Activated T-cell treated with anti-CD3 and anti-CD28 coated beads for 24 hours (primary cell): ENCODE measurements at places on chromosomes 7 and 10.

- no peak for DNase-seq
These were observed 437.1 kb downstream of the HTR7 start for GRCh38 chr10:90420637-90421318.

DNA sequence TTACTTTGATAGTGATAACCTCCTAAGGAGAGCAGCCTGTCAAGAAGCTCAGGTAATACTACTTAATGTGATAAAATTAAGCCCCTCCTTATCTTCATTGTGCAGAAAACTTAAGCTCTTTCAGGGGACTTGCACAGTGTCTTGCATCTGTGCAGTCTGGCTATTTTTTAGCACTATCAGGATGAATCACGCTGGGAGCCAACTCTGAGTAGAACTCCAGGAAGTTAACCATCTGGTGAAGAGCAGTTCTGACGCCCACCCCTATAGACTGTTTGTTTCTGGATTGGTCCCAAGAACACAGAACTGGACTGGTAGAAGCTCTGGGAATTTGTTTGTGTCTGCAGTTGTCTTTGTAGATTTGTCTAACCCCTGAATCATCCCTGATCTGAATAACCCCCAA, 41.9 kb downstream of the AGK start:
- no peak for DNase-seq

DNA sequence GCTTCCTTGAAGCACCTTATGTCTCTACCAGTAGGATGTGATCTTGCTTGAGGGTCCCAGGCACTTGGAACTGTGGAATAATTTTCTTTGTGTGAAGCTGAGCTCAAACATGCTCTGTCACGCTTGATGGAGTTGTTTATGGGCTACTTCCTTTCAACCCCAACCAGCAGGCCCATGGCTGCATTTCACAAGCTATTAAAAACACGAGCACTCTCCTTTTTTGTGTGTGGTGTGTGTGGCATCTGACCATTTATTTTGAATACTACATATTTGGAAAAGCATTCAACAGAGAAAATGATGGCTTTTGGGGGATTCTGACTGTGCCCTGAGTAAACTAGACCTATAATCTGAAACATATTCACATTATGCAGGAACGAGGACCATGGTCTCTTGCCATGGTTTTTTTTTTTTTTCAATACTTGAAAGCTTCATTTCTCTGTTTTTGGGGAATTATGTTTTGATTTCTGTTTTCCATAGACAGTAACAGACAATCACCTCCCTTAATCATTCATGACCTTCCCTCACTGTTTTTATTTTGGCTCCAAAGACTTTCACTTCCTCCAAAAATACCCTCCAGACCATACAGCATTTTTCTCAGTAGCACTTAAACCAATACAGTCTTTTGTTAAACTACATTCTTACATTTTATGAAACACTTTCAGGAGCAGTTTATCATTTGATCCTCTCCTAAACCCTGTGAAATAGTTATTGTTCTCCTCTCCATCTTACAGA, 233.6 kb upstream of the BMPER start:
- DNase-seq: no peak

DNA sequence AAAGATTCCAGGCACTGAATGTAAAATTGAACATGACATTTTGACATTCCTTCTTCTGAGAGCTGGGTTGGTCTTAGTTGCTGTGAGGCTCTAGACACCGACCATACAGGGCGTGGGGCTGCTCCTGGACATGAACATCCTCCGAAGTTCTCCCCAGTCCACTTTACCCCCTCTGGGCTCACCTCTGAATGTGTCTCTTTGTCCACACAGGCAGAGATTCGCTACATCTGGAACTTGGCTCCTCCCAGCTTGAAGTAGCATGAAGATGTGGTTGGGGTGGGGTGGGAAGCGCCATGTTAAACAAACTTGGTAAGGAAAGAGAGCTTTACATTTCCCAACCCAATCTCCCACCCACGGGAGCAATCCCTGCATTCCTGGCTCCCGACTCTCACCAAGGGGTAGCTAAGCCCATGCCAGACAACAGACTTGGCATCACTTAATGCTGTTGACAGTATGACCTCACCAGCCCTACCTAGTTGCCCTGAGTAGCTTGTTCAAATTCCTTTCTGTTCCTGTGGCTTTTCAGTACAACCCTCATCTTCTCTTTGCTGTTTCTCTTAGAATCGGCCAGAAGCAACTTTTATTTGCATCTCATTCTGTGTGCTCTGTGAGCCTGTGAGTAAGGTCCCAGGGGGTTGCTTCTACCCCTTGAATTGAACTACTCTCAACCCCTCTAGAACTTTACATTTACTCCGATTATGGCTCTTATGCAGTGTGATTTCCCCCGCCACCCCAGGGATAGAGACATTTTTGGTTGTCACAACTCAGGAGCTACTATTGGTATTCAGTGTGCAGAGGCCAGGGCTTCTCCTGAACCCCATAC, 211.4 kb downstream of the SEC23IP start:
- no peak for DNase-seq

GRCh38 chr10:14409856-14410458, 79.2 kb upstream of the FRMD4A start:
- no peak for DNase-seq

DNA sequence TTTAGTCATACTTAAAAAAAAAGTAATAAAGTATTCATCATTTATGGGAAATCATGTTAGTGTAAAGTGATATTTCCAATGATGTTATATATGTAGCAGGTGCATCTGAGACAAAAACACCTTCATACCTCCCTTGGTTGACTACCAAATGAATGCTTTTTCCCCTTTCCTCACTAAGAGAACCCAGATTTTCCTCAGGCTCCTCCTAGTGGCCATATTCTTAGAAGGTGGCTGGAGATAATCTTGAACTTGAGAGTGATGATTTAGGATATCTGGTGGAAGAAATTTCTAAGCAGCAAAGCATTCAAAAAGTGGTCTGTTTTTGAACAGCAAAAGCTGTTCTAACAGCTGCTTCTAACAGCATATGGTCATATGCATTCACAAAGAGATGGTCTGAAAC, 16.8 kb upstream of the DNAH11 start:
- no peak for DNase-seq

GRCh38 chr10:122020226-122020625, 31.3 kb downstream of the TACC2 start:
- no peak for DNase-seq

- no peak for DNase-seq
These were observed 551.6 kb downstream of the CCSER2 start for GRCh38 chr10:84879991-84880390.

DNA sequence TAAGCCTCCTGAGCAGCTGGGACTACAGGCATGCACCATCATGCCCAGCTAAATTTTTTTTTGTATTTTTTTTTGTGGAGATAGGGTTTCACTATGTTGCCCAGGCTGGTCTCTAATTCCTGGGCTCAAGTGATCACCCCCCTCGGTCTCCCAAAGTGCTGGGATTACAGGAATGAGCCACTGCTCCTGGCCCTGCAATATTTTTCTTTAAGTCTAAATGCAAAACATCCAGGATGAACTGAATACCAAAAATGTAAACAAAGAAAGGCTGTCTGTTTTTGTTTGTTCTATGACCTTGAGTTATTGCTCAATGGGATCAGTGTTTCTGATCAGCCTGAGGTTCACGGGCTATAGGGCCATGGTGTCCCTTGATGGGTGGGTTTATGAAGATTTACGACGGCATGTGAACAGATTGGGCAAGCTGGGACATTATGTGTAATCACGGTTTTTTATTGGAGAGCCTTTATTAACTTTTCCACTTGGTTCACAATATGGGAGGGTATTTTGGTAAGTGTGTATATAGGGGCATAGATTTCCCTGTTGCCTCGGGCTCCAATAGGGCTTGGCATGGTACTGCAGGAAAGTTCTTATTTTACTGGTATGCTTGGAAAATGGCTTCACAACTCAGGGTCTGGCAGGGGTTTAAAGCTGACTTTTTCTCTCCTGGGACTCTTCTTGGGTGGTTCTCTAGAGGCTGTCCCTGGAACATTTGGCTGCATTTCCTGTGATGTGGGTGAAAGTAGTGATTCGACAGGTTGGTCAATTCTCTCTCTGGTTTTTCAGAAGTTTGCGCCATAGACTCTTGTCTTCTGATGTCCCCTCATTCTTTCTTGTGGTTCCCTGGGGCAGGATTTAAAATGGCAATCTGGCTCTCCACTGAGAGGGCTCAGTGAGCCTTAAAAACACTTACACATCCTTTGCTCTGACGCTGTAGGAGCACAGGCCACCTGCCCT, 41.6 kb downstream of the MRPS33 start:
- no peak for DNase-seq

- DNase-seq: no peak
These were observed 17.8 kb downstream of the ASB4 start for GRCh38 chr7:95503271-95504131.

DNA sequence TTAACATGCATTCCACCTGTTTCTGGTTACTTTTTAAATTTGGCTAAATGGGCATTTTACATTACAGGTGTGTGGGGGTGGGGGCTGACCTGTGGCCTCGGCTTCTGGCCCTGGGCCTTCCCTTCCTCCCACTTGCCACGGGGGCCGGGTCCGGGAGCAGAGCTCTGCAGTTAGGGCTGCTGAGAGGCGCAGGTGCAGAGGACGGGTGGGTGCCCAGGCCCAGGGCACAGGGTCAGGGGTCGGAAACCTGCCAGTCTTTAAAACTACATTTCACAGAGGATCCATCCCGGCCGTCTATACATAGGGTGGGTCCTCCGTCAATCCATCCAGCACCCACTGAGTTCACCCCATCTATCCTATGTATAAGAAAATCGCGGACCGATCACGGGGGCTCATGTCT, 106.5 kb upstream of the INSIG1 start:
- DNase-seq: no peak

DNA sequence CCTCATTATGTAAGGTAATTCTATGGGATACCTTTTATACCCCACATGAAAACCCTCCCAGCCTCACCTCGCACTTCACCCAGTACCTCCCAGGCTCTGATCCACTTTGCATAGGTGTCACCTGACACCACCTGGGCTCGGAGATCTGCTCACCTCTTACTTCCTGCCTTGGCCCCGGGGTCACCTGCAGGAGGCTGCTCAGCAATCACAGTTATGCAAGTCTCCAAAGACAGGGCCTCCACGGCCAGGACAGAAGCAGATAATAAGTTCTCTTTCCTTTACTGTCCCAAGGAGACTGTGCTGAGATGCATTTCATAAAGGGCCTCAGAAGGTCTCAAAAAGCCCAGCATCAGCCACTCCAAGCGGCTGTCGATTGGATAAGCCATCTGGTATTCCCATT, 112.4 kb upstream of the PPP2R2D start:
- DNase-seq: no peak

DNA sequence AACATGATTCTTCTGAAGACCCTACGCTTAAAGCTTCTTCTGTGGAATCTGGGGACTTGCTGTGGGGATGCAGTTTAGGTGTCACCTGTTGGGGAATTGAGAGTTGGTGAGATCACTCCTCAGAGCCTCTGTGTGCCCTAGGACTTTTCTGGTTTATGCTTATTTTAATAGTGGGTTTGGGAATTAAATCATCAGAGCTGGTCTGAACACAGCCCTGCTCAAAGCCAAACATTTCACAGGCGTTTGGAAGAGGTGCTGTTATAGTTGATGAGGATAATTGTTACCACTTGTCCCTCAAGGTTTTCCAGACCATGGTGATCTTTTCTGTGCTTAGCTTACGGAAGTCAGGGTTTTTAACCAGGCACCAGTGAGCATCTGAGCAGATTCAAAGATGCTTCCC, 106.1 kb downstream of the EBLN1 start:
- no peak for DNase-seq

- DNase-seq: no peak
These were observed 26.9 kb upstream of the NRBF2 start for GRCh38 chr10:63106111-63106755.
